ENCODE measurements at places on chromosomes 16 and 17.

DNA sequence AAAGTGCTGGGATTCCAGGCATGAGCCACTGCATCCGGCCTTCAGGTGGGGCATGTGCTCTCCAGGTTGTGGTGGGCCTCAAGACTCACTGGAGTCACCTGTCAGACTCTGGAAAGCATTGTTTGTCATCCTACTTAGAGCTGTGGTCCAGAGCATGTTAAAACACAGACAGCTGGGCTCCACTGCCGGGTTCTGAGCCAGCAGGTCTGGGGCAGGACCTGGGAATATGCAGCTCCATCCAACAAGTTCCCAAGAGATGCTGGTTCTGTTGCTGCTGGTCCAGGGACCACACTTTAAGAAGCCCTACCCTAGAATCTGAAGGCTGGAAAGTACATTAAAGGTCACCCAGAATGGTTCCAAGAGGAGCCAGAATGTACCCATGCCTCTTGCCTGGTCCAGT lies 75.3 kb downstream of the GAS7 start:
- DNase-seq: no peak

DNA sequence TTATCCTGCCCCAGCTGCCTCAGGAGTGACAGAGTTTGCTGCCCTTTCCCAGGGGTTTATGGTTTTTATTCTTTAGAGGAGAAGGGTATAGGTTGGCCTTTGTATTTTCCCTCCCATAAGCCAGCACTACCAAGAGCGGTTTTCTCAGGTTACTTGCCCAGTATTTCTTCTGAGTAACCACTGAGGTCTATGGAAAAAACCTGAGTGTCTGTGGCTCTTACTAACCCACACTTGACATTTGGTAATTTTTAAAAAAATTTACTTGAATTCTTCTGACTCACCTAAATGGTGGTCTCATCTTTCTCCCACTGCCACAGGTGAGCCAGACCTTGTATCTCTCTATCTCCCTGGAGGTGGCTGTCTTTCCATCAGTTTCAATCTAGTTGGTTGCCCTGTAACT lies 6.0 kb downstream of the SLC7A6 start:
- DNase-seq: no peak

DNA sequence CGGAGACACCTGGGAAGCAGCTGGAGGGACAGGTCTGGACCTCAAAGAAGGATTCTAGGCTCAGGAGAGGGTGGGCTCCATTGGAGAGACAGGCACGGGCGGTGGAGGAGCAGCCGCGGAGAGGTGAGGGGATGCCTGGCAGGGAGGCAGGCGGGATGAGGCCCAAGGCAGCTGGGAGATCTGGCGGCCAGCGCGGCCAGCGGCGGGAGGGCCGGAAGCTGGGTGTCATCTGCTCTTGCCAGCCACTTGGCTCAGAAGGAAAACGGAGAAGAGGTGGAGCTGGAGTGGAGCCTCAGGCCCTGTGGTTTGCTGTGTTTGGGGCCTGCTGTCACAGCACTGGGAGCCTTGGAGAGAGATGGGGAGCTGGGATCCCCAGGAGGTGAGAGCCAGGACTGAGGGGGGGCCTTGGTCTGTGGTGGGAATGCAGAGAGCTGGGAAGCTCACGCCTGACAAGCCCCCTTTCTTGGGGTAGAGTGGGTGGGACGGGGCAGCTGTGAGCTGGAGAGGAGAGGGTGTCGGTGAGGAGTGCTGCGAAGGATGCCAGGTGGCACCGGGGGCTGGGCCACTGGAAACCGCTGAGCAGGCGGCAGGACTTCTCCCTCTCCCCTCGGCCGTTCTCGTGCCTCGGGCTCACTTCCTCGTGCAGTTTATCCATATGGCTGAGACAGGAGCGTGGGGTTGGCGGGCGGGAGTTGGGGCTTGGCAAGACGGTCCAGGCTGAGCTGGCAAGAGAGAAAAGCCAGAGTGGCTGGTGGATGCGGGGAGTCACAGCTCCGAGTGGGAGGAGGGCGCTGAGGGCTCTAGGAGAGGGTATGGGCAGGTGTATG lies 8.0 kb downstream of the TBC1D24 start:
- DNase-seq: peak; percentile 89

DNA sequence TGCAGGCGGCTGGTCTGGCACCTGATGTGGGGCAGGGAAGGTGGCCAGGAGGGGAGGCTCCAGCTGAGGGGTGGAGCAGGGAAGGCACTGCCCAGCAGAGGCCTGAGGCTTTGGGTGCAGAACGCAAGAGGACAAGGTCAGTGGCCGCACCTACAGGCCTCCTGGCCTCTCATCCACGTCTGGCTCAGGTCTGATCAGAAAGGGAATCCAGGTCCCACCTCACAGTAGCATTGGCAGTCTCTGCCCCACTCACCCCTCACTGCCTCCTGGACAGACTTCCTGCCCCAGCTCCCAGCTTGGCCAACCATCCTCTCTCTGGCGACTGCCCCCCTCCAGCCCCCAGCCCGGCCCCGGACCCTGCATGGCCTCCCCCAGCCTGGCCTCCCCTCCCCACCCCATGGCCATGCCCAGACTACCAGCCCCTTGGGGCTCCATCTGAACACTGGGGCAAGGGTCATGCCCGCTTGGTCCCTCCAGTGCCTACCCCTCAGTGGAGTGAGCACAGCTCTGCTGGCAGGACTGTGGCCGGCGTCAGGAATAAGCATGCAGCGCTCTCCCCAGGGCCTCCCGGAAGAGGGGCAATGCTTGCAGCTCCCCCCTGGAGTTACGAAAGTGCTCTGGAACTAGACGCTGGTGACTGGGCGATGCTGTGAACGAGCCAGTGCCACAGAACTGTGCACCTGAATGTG lies 4.6 kb downstream of the UTS2R start:
- peak; percentile 18 for DNase-seq

DNA sequence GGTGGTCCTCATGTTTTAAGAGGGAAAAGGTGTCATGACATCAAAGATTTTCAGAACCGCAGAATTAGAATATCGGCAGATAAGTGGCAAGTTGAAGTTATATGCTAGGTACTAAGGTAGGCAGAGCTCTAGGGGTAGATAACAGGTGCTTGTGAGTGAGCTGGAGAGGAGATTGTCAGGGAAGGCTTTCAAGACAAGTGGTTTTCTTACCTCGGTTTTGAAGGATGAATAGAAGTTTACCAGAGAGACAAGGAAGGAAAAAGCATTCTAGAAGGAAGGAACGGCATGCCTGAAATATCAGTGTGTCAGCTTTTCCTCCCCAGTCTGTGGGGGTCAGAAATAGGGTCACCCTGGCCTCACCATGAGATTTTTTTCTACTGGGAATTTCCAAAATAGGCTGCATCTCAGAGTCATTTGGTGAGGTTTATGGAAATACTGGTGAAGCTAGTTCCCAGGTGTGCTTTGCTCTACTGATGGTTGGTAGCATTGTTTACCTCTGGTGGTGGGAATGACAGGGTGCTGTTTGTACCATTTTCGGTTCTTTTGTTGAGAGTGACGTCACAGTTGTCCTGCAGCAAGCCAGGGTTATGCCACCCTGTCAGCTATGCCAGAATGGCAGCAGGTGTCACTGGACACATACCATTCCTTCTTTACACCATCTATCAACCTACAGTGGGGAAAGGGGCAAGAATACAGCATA lies 112.5 kb downstream of the MSI2 start:
- no peak for DNase-seq

- no peak for DNase-seq
Observed at GRCh38 chr16:67766291-67766690, 40.1 kb downstream of the RANBP10 start.

- no peak for DNase-seq
Observed at GRCh38 chr17:33322063-33322462, 29.0 kb upstream of the ASIC2 start.

- no peak for DNase-seq
Observed at GRCh38 chr17:10169290-10169689, 29.1 kb downstream of the GAS7 start.

- DNase-seq: no peak
Observed at GRCh38 chr16:81746566-81746965, 32.5 kb upstream of the PLCG2 start.

GRCh38 chr16:81170824-81171223 lies 67.7 kb upstream of the BCO1 start:
- no peak for DNase-seq

GRCh38 chr17:1709403-1709951 lies 700 bp downstream of the TLCD2 start:
- DNase-seq: no peak

- no peak for DNase-seq
Observed at GRCh38 chr16:82259731-82260130, 89.7 kb upstream of the MPHOSPH6 start.

- no peak for DNase-seq
Observed at GRCh38 chr16:84803146-84803545, 16.6 kb upstream of the CRISPLD2 start.

- DNase-seq: no peak
Observed at GRCh38 chr17:30550512-30551273, 73.5 kb downstream of the GOSR1 start.

Measured in right hindlimb (tissue), 1 donor.